ENCODE measurements at places on chromosomes 1 and 21.

DNA sequence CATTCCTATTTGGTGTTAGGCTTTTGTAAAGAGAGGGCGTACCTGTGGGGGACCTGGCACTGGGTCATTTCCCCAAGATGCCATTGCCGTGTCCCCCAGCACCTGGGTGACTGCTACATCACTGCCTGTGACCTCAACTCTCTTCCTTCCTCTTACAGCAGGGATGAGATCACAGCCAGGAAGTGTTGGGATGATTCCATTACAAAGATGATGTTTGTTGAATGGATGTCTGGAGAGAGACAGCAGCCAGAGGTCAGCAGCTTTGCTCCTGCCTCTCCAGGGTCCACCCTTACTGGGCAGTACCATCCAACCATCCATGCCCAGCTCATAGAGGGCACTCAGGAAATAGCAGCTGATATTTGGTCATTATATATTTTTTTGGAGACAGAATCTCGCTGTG is 35.1 kb downstream of the TMEM51 start:
- DNase-seq, result no peak

DNA sequence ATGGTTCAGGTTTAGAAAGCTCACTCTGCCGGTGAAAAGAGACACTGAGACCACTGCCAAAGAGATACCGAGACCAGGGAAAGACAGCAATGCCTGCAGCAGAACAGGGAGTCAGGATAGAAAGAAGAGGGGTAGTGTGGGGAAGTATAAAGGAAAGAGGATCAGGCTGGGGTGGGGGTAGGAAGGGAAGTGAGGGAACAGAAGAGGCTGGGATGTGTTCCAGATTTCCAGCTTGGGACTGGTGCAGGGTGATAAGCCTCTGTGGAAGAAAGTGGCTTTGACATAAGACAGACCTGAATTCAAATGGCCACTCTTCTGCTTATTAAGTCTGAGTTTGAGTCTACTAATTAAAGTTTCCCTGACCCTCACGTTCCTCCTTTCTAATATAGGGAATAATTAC is 105.9 kb downstream of the PIK3R3 start:
- no peak for DNase-seq

DNA sequence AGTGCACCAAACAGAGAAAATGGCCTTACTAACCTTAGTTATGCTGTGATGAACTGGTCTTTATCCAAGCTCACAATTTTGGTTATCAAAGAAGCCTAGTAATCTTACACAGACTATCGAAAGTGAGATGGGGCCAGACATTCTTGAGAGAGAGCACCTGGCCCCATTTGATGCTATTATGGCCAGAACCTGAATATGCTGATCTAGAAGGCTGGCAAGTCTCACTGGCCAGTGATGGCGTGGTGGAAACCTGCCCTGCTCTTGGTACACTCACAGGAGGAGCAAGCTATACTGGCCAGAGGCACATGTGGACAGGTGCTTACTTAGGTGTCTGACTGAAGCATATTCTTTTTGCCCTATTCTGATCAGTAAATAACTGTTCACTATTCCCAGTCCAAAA is 357.8 kb upstream of the ZRANB2 start:
- no peak for DNase-seq

DNA sequence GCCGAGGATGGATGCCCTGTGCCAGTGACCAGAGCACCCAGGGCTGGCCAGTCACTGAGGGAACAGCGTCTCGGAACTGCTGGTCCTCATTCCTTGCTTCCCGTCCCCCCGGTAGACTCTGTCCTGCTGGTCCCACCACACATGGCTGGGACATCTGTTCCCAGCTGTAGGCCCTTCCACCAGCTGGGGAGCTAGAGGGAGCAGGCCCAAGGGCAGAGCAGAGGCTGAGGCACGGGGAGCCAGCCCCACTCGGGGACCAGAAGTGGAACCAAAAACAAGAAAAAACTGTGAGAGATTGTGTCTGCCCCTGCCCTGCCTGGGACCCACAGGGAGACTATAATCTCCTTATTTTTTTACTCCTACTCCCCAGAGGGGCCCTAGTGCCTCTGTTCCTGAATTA is 23.8 kb downstream of the ATP8B2 start:
- DNase-seq, result no peak

GRCh38 chr1:177170756-177171535 is at the start of gene BRINP2:
Gene BRINP2 (plus strand): TSS chr1:177170958. CDS start chr1:177229877, 58,919 bp downstream.
- peak; percentile 84 for DNase-seq

GRCh38 chr1:9700340-9700739 is 48.8 kb downstream of the PIK3CD start:
- no peak for DNase-seq

- no peak for DNase-seq
Measured at GRCh38 chr1:3790500-3790923, 5.8 kb downstream of the LRRC47 start.

GRCh38 chr1:197024460-197024859 is 42.6 kb downstream of the F13B start:
- DNase-seq, result no peak

- DNase-seq, result no peak
Measured at GRCh38 chr1:109190189-109190588, 23.5 kb upstream of the SARS1 start.

GRCh38 chr1:219185486-219186117 is 11.9 kb downstream of the LYPLAL1 start:
- DNase-seq, result no peak

DNA sequence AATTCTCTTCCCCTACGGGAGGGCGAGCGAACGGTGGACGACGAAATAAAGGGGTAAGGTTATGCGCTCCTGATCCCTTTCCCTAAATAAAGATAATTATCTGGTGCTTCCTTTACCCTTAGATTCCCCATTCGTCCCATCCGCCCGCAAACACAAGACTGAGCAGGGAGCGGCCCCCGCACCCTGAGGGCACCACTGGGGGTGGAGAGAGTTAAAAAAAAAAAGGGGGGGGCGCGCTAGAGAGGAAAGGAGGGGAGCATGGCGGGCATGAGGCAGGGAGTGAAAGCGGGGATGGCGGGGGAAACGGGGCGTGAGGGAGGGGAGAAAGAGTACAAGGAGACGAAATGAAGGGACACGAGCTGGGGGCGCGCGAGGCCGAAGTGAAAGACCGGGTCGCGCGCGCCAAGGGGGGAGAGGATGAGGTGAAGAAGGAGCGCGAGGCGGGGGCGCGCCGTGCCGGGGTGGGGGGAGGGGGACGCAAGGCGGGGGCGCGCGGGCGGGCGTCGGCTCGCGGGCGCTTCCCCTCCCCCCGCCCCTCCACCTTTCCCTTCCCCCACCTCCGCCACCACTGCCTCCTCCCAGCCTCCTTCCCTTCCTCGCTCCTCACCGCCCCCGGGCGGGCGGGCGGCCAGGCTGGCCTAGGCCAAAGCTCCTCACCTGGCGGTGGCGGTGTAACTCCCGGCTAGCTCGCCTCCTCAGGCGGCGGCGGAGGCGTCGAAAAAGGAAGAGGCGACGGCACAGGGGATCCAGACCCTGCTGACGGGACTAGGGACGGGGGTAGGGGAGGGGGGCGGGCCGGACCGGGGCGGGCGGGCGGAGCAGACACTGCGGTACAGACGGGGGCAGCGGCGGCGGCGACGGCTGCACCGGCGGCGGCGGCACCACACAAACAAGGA is 448 bp downstream of the GATAD2B start:
- peak; percentile 46 for DNase-seq

- no peak for DNase-seq
Measured at GRCh38 chr1:20727746-20728316, 4.7 kb downstream of the SH2D5 start.

GRCh38 chr1:90718411-90719329 is 1.6 kb upstream of the BARHL2 start:
- no peak for DNase-seq

DNA sequence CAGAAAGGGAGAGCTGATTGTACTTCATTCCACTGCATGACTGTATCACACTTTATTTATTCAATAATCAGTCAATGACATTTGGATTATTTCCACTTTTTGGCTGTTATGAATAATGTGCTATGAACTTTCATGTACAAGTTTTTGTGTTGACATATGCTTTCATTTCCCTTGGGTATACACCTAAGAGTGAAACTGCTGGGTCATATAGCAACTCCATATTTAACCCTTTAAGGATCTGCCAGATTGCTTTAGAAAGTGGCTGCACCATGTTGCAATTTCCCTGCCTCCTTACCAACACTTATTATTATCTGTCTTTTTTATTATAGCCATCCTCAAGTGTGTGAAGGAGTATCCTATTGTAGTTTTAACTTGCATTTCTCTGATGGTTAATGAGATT is 108.8 kb upstream of the KCNK1 start:
- no peak for DNase-seq

GRCh38 chr1:903721-904271 is 19.9 kb upstream of the SAMD11 start:
- no peak for DNase-seq

GRCh38 chr1:16146279-16147155 is 9.4 kb downstream of the EPHA2 start:
- no peak for DNase-seq

DNA sequence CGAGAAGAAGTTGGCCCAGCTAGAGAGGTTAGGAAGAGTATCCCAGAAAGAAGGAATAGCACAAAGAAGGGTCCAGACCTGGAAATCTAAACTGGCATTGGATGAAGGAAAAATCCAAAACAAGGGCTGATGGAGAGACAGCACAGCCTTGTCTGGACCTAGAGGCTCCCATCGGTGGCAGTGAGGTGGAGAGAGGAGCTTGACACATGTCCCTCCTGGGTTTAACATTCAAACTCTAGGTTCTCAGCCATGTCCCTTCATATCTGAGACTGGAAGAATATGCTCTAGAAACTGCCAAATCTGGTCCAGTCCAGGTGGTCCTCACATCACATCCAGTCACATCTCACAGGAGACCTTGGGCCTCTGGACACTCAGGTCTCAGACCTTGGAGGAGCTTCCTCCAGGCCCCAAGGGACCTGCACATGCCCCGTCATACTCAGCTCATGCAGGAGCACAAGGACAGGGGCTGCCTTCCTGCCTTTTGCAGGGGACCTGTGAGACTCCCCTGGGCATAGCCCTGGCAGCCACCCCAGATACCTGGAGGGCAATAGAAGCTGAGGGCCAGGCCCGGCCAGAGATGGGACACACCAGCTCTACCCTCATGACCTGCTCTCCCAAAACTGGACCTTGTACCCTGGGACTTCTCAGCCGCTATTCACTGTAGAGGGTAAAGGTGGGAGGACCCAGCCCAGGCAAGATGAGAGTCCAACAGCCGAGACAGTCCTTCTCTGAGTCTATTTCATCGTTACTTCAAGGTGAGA is 7.5 kb downstream of the TMEM125 start:
- no peak for DNase-seq

- DNase-seq, result no peak
Measured at GRCh38 chr1:69433073-69433472, 134.6 kb upstream of the LRRC7 start.

GRCh38 chr1:178417858-178418257 is 78.9 kb downstream of the CLEC20A start:
- no peak for DNase-seq

All from globus pallidus (tissue), 1 donor.